ENCODE measurements at places on chromosomes 6 and 20. TPM values are rescaled to one million over a fixed set of nuclear protein-coding genes. Genes with fewer than 3 reads are reported as not detected.

Gene AVP
- total RNA-seq, result 3.1 TPM

Gene FAM83D
- 10.2 TPM for total RNA-seq

Gene NRSN1
- total RNA-seq, result not detected

Gene CGA
- total RNA-seq, result not detected

DNA sequence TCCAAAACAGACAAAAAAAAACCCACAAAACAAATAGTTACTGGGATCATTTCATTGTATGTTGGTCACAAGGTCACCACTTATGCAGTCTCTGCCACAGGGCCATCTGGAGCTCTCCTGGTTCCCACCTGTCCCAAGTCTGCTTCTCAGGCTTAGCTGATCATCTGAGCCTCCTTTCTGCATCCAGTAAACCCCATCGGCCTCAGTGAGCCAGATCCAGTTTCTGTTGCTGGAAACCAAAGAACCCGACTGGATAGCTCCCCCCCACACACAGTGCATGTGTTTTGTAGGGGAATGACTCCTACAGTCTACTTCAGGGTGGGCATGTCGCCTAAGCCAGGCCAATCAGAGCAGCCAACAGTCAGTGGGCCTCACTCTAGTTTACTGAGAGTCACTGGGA, 233.3 kb downstream of the PREX1 start:
- no peaks in the 10 kb centered on the region for H3K36me3 ChIP-seq
- H3K27me3 ChIP-seq, result no peaks in the 10 kb centered on the region
- no peak overlapping the region for H3K27ac ChIP-seq
- no peak for DNase-seq
- H3K4me3 ChIP-seq, result no peak overlapping the region

DNA sequence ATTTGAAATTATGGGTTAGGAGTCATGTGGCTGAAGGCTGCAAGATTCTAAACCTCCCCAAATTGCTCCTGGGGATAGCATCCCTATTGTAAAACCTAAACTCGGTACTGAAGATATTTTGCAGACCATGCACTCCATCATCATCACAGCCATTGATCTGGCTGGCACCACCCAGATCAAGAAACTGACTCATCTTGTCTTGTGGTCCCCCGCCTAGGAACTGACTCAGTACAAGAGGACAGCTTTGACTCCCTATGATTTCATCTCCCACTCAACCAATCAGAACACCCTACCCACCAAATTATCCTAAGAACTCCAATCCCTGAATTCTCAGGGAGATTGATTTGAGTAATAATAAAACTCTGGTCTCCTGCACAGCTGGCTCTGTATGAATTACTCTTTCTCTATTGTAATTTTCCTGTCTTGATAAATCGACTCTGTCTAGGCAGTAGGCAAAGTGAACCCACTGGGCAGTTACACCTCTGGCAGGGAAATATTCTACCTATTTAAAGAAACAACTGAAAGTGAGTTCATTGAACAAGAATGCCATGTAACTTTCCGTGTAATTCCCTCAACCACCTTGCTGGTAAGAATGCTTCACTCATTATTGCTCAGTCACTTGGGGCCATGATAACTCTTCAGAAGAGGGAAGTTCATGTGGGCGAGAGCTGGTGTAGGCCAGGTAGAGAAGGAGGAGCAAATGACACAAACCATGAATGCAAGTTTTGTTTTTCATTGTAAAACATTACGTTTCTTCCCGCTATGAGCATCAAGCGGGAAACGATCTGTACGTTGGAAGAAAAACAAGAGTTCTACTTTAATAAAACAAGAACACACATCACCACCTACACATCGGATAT, 602.9 kb upstream of the ARID1B start:
- H3K27me3 ChIP-seq, result no peaks in the 10 kb centered on the region
- H3K27ac ChIP-seq, result no peak overlapping the region
- H3K36me3 ChIP-seq, result no peaks in the 10 kb centered on the region
- no peak for DNase-seq
- H3K4me3 ChIP-seq, result no peak overlapping the region
